ENCODE measurements at places on chromosomes 2 and 18. TPM values are rescaled to one million over a fixed set of nuclear protein-coding genes. Genes with fewer than 3 reads are reported as not detected.

The ANKRD36 gene
- total RNA-seq = 20.6 TPM

The NFE2L2 gene
- total RNA-seq = 65.7 TPM

The LINC00305 gene
- total RNA-seq = not detected

The BCL11A gene
- total RNA-seq = 15.4 TPM

The DYNC2LI1 gene
- total RNA-seq = 11.1 TPM

The IGFBP5 gene
- total RNA-seq = 500 TPM

The UPP2 gene
- 0.60 TPM for total RNA-seq

The TCF23 gene
- total RNA-seq = not detected
